ENCODE measurements at places on chromosomes 2 and 18. TPM values are rescaled to one million over a fixed set of nuclear protein-coding genes. Genes with fewer than 3 reads are reported as not detected.

- no peaks in the 10 kb centered on the region for H3K27me3 ChIP-seq
- H3K27ac ChIP-seq = no peak overlapping the region
- no peaks in the 10 kb centered on the region for H3K4me1 ChIP-seq
- peaks cover 15% of the 10 kb centered on the region for H3K36me3 ChIP-seq
- no peak overlapping the region for H3K4me3 ChIP-seq
These were observed 107.6 kb downstream of the BIRC6 start for GRCh38 chr2:32464431-32464830.

DNA sequence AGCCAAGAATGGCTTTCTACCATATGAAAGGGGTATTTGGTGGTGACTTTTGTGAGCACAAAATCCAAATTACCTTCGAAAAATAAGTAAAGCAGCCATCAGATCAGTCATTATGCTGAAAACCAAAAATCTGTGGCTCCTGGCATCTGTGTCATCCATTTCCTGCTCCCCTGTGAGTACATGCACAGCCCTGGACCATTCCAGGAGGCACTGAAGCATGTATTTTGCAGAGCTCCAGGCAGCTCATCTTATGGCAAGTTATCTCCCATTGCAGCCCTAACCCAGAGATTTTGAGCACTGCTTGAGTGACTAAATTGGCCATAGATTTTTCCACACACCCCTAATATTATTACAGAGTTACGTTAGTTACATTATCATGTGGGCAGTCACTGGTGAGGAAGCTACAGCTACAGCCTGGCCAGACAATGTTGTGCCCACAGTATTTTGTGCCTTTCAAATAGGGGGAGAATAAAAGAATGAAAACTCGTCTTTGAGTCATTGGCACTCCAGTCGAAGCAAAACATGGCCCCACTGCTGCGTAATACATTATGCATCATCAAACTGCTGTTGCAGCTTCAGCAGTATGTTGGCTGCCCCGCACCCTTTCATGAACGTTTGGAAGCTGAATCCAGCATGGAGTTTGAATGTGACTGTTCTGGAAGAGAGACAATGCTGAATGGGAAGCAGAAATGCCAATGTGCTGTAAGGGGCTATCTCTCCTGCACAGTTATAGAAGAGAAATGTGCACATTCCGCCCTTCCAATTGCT lies 702.2 kb downstream of the RNF144A start:
- no peak overlapping the region for H3K4me3 ChIP-seq
- no peaks in the 10 kb centered on the region for H3K36me3 ChIP-seq
- no peak overlapping the region for H3K27ac ChIP-seq
- no peaks in the 10 kb centered on the region for H3K4me1 ChIP-seq
- H3K27me3 ChIP-seq = peaks cover 1% of the 10 kb centered on the region
- no peak for DNase-seq

- DNase-seq = no peak
- no peaks in the 10 kb centered on the region for H3K27me3 ChIP-seq
- H3K36me3 ChIP-seq = no peaks in the 10 kb centered on the region
- H3K4me3 ChIP-seq = no peak overlapping the region
- H3K4me1 ChIP-seq = peaks cover 9% of the 10 kb centered on the region
- H3K27ac ChIP-seq = no peak overlapping the region
These were observed 29.2 kb downstream of the AGAP1 start for GRCh38 chr2:235523021-235523420.

- H3K27ac ChIP-seq = no peak overlapping the region
- no peaks in the 10 kb centered on the region for H3K27me3 ChIP-seq
These were observed 125.7 kb upstream of the DPP10 start for GRCh38 chr2:114316532-114317300.

The PIEZO2 gene
- 6.0 TPM for polyA plus RNA-seq

The SLC5A7 gene
- 0.30 TPM for polyA plus RNA-seq

DNA sequence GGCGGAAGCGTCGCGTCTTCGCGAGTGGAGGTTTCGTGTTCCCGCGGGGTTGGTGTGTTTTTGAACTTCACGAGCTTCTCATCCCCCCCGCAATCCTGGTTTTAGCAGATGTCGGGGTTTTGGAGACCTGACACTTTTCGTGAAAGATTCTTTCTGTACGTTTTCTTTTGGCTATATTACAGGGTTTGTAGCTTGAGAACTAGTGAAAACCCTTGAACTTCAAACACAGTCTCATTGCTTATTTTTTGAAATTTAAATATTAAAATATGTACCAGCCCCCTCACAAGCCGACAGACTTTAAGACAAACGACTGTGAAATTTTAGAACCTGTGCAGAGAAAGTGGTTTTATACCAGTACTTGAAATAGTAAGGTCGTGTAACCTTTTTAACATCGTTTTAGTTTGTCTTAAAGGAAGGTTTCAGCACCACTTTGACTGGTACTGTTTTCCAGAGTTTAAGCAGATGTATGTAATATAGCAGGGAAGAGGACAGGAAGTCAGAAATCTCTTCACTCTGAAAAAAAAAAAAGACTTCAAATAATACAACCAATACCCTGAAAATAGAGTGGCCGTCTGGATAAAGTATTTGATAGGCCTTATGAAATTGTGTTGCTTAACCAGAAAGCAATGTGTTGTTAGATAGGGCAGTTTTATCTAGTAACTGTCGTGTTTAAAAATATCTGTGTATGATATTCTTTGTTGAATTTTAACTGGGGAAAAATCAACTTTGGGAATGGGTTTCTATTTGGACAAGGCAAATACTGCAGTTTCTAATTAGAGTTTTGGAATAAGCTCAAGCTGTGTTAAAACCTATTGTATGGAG lies 1.4 kb downstream of the SPATS2L start:
- no peaks in the 10 kb centered on the region for H3K36me3 ChIP-seq
- H3K4me3 ChIP-seq = peak overlapping the region; percentile 75
- DNase-seq = no peak
- H3K27ac ChIP-seq = peak overlapping the region; percentile 71
- H3K4me1 ChIP-seq = peaks cover 24% of the 10 kb centered on the region

DNA sequence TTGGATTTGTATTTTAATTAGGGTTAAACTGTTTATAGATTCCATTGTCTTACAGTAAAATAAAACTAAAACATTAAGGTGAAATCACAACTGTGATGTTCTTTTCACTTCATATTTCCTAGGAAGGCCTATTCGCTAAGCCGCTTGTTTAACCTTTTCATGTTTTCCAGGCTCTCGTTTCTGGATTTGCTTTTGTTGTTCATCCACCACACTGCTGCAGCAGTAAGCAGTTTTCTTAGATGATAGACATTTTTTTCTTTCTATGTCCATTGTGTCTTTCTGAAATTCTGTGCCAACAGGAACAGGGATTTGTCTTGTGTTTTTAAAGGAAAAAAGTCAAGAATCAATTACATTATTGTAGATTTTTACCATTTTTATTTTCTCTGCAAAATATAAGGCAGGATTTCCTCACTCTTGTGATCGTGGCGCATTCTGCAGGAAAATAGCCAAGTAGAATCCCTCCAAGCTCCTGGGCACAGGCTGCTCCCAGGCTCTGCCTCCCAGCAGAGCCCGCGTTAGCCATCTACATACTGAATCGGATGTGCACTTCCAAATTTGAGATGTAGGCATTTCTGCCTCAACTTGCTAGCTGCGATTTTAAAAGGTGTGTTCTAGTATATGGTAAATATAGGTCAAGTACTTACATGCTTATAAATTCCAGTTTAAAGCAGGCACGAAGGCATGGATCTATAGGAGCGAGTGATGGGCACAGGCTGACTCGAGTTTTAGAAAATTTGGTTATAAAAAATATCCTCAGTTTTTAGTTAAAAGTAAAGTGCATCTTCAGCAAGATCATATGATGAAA lies 10.2 kb downstream of the TSHZ1 start:
- no peaks in the 10 kb centered on the region for H3K27me3 ChIP-seq
- no peaks in the 10 kb centered on the region for H3K36me3 ChIP-seq
- no peak overlapping the region for H3K4me3 ChIP-seq
- H3K4me1 ChIP-seq = no peaks in the 10 kb centered on the region
- no peak for DNase-seq
- H3K27ac ChIP-seq = no peak overlapping the region

The MGAT4A gene
- 1.4 TPM for polyA plus RNA-seq

The C2orf78 gene
- 0.89 TPM for polyA plus RNA-seq

The SERPINB12 gene
- polyA plus RNA-seq = not detected

GRCh38 chr2:132871831-132872230 lies 201.8 kb upstream of the LYPD1 start:
- H3K4me1 ChIP-seq = no peaks in the 10 kb centered on the region
- no peak for DNase-seq
- no peak overlapping the region for H3K4me3 ChIP-seq
- no peak overlapping the region for H3K27ac ChIP-seq
- H3K36me3 ChIP-seq = no peaks in the 10 kb centered on the region

DNA sequence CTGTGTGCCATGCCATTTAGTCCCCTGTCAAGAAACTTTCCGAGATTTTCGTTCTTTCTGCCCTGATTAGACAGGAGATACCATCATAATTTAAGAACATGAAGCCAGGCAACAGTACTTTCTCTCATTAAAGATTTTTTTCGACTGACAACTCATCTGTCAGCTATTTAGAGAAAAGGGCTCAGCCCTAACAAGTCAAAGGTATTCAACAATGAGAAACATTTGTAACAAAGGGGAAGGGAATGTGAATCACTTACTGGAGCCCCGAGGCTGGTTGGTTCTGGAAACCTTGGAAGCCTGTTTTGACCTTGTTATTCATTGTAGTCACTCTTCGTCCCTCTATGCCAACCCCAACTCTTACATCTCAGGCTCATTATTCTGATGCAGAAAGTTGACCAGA lies 199.4 kb downstream of the SPP2 start:
- H3K36me3 ChIP-seq = peaks cover 5% of the 10 kb centered on the region
- H3K4me3 ChIP-seq = no peak overlapping the region
- no peak for DNase-seq

GRCh38 chr2:82875858-82876257 lies 1583.2 kb downstream of the SUCLG1 start:
- H3K4me3 ChIP-seq = no peak overlapping the region
- no peak overlapping the region for H3K27ac ChIP-seq
- no peaks in the 10 kb centered on the region for H3K4me1 ChIP-seq
- no peaks in the 10 kb centered on the region for H3K27me3 ChIP-seq
- DNase-seq = no peak

GRCh38 chr2:157302492-157303099 lies 23.0 kb downstream of the ERMN start:
- H3K36me3 ChIP-seq = no peaks in the 10 kb centered on the region
- no peak overlapping the region for H3K27ac ChIP-seq
- peaks cover 2% of the 10 kb centered on the region for H3K4me1 ChIP-seq
- no peak for DNase-seq
- no peaks in the 10 kb centered on the region for H3K27me3 ChIP-seq
- H3K4me3 ChIP-seq = no peak overlapping the region

DNA sequence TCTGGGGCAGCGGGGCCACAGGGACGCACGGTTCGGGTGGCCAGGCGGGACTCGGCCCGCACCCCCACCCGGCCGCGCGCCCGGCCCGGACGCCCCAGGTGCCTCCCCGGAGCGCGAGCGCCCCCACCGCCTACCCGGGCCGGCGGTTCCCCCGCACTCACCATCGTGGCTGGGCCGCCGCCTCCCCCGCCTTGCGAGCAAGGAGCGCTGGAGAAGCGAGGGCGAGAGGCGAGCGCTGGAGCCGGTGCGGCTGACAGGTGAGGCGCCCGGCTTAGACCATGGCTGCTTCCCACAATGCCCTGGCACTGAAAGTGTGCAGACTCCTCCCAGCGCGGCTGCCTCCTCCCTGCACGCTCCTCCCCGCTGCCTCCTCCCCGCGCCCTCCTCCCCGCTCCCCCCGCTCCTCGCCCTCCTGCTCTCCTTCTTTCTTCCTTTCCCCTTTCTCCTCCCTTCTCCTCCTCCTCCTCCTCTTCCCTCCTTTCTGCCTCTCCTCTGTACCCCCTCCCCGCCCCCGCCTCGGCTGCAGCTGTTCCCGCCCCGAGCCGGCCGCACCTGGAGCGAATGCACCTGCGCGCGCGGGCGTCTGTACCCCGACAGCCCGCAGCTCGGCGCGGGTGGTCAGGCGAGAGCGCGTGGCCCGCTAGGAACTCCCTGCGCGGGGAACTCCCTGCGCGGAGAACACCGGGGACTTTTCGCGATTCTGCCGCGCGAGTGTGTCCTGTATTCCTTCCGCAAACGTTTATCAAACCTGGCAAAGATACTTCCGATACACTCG lies at the start of gene AP1S3:
AP1S3 (minus strand) TSS at position 296 of the 775 bp plus-strand sequence; CDS start at position 164, 132 bp downstream.
- H3K4me1 ChIP-seq = peaks cover 23% of the 10 kb centered on the region
- peak within 1 kb of the TSS; percentile 87 for H3K4me3 ChIP-seq
- H3K27me3 ChIP-seq = no peaks in the 10 kb centered on the region

DNA sequence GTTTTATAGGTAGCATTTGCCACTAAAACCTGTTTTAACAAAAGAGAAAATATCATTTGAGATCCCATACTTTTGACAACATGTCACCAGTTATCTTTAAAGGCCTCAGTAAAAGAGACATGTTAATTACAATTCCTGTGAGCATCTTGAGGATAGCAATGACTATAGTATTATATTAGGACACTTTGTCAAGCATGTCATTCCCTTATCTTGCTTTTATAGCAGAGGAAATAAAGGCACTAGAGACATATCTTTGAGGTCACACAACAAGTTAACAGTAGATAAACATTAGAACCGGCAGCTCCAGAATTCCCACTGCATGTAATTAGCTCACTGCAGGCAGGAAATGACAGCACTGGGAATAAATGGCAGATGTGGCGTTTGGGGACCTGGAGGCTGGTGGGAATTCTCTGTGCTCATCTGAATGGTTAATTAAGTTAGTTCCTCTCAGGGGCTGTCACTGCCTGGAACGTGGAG lies 25.9 kb downstream of the LYPD6B start:
- H3K27ac ChIP-seq = no peak overlapping the region
- H3K27me3 ChIP-seq = no peaks in the 10 kb centered on the region
- peaks cover 2% of the 10 kb centered on the region for H3K4me1 ChIP-seq
- no peaks in the 10 kb centered on the region for H3K36me3 ChIP-seq
- DNase-seq = no peak

GRCh38 chr18:48801728-48802542 lies 148.8 kb downstream of the SMAD7 start:
- H3K27me3 ChIP-seq = no peaks in the 10 kb centered on the region
- H3K36me3 ChIP-seq = no peaks in the 10 kb centered on the region
- no peak for DNase-seq
- H3K27ac ChIP-seq = no peak overlapping the region
- H3K4me3 ChIP-seq = no peak overlapping the region

GRCh38 chr2:218079943-218080913 lies 11.2 kb downstream of the RUFY4 start:
- H3K4me1 ChIP-seq = no peaks in the 10 kb centered on the region
- no peaks in the 10 kb centered on the region for H3K27me3 ChIP-seq
- H3K36me3 ChIP-seq = no peaks in the 10 kb centered on the region
- DNase-seq = no peak
- no peak overlapping the region for H3K4me3 ChIP-seq

The TXNDC2 gene
- polyA plus RNA-seq = 0.11 TPM

The ALPP gene
- 0.20 TPM for polyA plus RNA-seq

DNA sequence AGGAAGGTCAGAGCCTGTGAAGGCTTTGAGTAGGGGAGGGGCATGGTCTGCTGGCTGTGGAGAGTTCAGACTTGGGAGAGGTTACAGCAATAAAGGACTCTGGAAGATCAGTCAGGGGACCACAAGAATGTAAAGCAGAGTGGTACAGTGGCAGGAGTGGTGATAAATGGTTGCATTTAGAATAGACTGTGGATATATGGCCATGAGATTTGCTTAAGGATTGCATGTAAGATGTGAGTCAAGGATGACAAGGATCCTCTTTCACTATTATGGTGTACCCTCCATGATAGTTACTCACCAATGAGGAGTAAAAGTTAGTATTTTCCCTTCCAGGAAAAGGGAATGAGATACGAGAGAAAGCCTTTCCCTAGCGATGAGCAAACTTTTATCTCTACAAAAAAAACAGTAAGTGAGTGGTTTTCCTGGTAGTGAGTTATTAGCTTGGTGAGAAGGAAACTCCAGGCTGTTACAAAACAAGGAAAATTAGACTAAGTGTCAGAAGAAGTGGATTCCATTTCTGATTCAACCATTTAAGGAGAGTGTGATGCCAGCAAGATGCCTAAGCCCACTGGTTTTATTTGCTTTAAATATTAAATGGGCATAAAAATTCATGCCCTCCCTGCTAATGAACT lies 818.0 kb upstream of the ACVR2A start:
- peaks cover 7% of the 10 kb centered on the region for H3K4me1 ChIP-seq
- H3K27me3 ChIP-seq = no peaks in the 10 kb centered on the region
- H3K36me3 ChIP-seq = no peaks in the 10 kb centered on the region

All from H1 (cell line).